Astrocyte of the cerebellum (primary cell): ENCODE measurements at places on chromosomes 13 and 19.

DNA sequence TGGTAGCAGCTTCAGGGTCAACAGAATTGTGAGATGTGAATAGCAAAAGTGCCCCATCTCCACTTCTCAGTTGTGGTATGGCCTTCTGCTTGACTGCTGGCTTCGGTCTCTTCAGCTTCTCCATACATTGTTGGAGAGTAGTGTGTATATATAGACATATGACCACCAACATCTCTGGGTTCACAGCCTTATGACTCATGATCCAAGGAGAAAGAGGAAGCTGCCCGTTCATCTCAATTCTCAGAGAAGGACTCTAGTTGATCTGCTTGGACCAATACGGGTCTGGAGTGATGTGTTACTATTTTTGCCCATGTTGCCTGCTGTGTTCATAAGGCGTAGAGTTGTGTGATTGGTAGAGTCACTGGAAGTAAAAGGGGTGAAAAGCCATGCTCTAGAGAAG, 3.6 kb upstream of the COMMD6 start:
- DNase-seq: no peak

DNA sequence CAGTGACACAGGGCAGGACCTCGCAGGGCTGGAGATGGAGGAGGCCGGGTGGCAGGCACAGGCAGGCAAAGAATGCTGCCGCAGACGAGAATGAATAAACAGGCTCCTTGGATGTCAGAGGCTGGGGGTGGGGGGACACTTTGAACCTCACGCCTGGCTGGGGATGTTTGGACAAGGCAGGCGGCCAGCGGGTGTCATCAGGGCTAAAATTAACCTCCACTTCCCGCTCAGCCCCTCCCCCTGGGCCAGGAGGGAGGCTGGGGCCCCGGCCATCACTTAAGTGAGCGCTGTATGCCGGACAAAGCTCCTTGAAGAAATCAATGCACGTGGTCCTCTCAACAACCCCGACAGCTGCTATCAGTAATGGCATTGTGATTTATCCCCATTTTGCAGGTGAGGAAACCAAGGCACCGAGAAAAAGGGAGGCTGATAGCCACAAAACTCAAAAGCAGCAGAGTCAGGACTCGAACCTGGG, 10.3 kb upstream of the FUT5 start:
- no peak for DNase-seq

DNA sequence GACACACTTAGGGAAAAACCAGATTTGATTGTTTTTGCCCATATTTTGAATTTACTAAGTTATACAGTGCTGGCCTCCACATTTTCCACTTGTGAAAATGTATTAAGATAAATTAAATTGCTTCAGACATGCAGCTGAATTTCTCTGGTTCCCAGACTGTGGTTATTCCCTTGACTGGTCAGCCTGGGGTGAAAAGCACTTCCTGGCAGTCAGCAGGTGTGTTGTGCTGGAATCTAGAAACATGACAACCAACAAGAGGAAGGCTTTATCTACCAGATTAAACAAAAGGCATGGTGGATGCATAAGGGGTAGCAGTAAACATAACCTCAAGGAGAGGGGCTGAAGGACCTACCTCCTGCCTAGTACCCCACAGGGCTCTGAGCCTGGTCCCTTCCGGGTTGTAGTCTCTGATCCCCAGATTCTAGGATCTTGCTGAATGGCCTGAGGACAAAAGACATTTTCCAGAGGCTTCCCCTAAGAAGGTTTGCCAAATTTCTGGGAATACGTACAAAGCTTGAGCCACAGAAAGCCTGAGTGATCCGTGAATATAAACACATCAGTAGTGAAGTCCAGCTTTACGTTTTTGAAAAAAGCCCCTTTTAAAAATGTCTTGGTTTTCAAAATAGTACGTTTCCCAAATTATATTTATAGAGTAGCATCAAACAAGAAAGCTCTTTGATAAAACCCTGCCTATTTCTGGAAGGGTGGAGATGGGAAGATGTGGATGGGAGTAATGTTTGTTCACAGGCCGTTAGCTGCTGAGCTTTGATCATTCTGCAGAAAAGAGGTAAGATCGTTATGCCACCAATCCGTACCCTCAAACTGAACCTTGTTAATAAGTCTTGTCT, 133.4 kb downstream of the LACC1 start:
- no peak for DNase-seq

GRCh38 chr19:12965017-12965811, 4.2 kb upstream of the DAND5 start:
- no peak for DNase-seq

DNA sequence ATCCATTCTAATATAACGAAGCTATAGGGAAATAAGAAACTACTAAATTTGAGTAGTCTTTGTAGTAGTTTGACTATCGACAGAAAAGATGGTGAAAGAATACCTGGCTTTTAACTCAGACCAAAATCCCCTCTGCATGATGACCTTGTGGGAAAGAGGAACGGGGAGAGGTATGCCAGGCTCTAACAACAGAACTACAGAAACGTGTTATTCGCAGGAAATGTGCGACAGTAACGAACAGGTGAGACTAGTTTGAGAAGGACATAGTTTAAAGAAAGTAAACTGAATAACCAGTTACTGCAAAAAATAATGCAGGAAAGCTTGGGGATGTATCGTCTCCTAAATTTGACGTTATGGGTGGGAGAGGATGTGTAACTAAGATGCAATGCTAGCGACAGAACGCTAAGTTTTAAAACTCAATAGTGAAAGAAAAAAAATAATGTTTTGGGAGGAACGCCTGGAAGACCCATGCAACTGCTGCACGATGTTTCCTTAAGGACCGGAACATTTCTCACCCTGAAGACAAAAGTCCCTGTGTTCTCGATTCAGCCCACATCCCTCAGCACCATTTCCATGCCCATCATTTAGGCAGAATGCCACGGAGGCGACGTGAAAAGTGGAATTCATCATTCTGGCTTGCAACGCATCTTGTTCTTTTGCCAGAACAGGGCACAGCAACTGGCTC, 1.6 kb upstream of the RAP2A start:
- DNase-seq: no peak

DNA sequence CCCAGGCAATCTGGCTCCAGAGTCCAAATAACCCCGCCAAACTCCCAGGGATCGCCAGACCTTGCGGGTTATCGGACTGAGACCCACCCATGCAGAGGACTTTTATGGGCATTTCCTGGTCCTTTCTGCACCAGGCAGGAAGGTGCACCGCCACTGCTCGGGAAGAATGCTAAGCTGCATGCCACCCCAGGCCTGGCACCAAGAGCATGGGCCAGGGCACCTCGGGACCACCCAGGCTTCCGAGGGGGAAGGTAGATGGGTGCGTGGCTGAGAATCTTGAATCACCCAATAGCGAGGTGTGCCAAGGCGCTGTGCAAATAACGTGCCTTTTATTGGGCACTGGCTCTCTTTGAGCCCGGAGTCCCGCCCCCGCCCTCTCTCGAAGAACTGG, 422 bp upstream of the ZNF575 start:
- no peak for DNase-seq

GRCh38 chr13:91739751-91740150, 341.3 kb downstream of the GPC5 start:
- no peak for DNase-seq

DNA sequence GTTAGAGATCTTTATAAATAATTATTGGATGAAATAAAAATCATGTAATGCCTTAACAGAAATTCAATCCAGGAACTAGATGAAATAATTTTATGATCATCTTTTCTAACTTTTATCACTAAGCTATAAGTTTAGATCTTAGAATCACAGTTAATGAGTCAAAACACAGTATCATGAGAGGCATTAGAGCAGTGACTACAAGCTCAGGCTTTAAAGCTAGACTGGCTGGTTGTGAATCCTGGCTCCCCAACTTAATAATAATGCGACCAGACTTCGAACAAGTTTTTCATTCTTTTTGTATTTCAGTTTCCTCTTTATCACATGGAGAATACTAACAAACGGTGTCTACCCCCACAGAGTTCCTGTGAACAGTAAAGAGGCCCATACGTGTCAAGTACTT, 108.6 kb downstream of the MYCBP2 start:
- DNase-seq: no peak

DNA sequence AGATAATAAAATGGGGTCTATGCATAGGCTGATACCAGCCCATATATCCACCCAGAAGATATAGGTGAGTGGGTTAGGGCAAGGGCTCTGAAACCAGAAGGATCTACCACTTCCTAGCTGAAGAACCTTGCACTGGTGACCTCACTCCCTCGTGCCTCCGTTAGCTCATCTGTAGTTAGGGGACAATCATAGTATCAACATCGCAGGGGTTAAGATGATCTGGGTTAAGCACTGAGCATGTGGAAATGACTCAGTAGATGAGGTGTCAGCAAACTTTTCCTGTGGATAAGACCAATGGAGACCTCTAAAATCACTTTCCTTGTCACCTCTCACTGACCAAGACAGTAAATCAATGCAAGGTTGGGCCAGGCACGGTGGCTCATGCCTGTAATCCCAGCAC, 30.5 kb downstream of the TNFSF14 start:
- no peak for DNase-seq

GRCh38 chr19:844546-844971, 3.8 kb downstream of the PRTN3 start:
- no peak for DNase-seq

DNA sequence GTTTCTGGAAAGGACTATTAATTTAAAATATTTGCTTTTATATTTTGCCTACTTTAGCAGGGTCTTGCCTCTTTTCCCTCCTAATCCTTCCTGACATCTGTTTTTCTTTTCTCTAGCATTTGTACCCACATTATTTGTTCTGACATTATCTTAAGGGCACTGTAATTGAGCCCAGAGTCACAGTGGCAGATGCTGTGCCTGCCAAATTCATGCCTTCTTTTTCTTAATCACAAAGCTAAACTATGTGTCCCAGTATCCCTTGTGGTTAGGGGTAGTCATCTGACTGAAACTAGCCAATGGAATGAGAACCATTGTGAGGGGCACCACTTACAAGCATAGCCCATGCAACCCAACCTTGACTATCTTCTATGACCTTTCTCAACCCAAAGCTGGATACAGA, 562.9 kb downstream of the MYO16 start:
- no peak for DNase-seq

- no peak for DNase-seq
Observed at GRCh38 chr19:28394725-28395124, 818.2 kb downstream of the UQCRFS1 start.

GRCh38 chr13:27171244-27171826, at the start of gene USP12:
USP12 (minus strand) TSS chr13:27171811; CDS start chr13:27171639, 172 bp downstream.
- DNase-seq: no peak

DNA sequence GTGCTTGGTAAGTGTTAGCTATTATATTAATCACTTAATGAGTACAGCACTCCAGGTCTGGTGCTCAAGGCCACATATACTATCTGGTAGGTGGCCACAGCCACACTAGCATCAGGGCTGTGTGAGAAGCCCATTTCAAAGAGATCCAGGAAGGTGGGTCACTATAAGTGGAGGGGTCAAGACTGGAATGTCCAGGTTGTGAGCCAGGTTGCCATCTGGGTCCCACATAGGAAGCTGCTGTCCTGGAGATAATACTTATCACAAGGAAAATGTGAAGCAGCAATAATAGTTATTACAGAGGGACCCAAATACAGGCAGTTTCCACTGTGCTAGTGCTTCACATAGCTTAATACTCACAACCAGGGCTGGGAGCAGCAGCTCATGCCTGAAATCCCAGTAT, 13.1 kb downstream of the C19orf47 start:
- DNase-seq: no peak

GRCh38 chr13:95019886-95020285, 281.4 kb downstream of the ABCC4 start:
- no peak for DNase-seq

DNA sequence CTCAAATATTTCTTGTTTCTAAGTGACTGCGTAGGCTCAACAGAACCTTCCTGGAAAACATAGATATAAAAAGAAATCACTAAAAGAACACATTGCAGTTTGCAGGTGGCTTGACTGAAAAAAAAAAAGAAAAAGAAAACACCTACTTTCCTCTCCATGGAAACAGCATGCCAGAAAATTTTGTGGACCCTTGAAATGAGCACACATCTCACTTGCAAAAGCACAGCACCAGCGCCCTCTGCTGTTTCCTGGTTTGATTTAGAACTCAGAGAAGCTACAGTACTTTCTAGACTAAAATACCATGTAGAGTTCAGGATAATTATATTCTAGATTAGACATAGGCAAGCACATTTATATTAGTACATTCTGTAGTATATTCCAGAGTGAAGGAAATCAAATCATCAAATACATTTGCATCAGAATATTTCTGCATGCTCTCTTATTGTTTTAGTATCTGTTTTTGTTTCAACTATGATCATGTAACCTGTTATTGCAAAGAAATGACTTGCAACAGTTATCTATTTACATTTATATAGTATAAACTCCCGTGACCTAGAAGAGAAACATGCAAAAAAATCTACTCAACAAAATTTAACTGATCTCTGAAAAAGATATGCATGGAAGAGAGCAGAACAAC, 22.3 kb upstream of the XPO4 start:
- peak; percentile 90 for DNase-seq

DNA sequence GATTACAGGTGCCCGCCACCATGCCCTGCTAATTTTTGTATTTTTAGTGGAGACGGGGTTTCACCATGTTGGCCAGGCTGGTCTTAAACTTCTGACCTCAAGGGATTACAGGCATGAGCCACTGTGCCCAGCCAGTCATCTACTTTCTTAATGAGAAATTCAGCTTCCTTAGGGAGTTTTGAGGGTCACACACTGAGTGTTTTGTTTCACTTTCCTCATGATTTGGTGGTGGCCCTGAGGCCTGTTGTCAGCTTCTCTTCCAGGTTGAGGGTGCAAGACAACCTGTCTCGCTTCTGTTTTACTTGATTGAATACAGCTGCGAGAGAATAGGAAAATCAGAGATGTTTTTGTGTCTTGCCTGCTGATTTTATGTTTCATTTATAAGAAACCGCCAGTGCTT, 9.9 kb downstream of the FRY start:
- DNase-seq: no peak

GRCh38 chr19:7977021-7977722, 28.3 kb downstream of the ELAVL1 start:
- no peak for DNase-seq

DNA sequence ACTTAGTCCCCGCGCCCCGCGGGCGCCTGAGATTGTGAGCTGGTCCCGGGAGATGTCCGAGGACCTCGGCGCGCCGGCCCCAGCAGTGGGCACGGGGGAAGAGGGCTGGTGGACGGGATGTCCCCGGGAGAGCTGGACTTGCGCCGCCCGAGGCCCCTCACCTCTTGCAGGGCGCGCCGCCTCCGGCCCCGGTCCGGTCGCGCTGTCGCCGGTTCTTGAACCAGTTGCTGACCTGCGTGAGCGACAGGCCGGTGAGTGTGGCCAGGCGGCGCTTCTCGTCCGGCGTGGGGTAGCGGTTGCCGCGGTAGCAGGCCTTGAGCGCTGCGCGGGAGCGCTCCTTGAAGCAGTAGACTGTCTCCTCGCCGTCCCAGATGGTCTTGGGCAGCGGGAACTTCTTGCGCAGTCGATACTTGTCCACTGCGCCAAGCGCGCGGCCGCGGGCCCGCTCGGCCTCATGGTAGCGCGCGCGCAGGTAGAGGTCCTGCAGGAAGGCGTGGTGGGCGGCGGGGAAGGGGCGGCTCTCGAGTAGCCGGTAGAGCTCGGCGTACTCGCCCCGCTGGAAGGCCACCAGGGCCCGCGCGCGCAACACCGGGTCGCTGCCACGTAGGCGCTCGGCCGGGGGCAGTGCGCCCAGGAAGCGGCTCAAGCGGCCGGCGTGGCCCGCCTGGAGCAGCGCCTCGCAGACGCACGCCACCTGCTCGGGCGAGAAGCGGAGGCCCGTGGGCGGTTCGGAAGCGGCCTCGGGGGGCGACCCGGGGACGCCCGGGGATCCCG, 984 bp downstream of the SIX5 start:
- peak; percentile 27 for DNase-seq
